Stimulated activated CD8-positive, alpha-beta memory T cell treated with anti-CD3 and anti-CD28 coated beads, Interleukin-12 subunit alpha, Interleukin-12 subunit beta, amount 100 ng/mL, for 1 hour (primary cell): ENCODE measurements at places on chromosomes 5 and 9.

- no peak for DNase-seq
Measured at GRCh38 chr5:172486451-172486850, 32.1 kb upstream of the SH3PXD2B start.

DNA sequence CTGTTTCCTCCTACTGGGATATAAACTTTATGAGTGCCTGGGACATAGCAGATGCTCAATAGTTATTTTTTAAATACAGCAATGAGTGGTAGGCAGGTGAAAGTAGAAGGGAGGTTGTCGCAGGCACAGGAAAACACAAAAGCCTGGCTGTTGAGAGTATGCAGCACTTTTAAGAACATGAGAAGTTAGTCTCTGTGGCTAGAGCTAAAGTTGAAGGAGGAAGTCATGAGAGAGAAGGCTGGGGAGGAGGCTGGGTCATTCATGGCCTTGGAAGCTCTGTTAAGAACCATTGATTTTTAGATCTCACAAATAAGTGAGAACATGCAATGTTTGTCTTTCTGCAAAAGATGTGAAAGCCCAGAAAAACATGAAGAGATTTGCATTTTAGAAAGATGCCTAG lies 126.7 kb downstream of the PRKACG start:
- DNase-seq: no peak

- DNase-seq: peak; percentile 88
Measured at GRCh38 chr5:91379914-91380490, 3.1 kb downstream of the ARRDC3 start.

DNA sequence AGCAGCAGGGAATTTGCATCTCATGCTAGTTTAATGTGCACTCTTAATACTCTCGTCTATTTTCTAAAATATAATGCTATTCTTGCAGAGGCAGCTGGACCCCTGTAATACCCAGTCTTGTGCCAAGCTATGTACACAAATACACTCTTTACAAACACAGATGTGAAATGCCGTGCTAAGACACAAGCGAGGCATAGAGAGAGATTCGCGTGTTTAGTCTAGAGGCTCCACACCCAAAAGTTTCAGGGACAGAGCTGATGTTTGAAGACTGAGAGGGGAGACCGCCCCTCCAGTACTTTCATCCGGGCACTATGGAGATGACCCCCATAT lies 1.2 kb downstream of the DPYSL3 start:
- DNase-seq: no peak

GRCh38 chr5:129113867-129114266 lies 19.3 kb downstream of the ISOC1 start:
- DNase-seq: no peak

DNA sequence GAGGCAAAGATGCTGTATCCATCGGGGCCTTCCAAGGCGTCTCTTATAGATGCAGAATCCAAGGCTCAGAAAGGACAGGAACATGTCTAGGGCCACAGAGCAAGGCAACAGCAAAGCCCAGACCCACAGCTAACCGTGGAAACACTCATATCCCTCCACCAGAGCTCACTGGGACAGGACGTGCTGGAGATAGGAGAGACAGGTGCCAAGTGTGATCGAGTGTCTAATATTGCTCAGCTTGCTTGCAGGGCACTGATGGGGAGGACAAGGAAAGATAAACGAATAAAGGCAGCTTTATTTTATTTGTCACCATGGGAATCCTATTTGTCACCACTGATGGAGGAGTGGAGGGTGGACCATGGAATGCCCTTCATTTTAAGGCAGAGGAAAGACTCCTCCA lies 44.0 kb upstream of the AKNA start:
- no peak for DNase-seq

GRCh38 chr9:129071526-129072126 lies 9.3 kb upstream of the DOLPP1 start:
- DNase-seq: no peak

DNA sequence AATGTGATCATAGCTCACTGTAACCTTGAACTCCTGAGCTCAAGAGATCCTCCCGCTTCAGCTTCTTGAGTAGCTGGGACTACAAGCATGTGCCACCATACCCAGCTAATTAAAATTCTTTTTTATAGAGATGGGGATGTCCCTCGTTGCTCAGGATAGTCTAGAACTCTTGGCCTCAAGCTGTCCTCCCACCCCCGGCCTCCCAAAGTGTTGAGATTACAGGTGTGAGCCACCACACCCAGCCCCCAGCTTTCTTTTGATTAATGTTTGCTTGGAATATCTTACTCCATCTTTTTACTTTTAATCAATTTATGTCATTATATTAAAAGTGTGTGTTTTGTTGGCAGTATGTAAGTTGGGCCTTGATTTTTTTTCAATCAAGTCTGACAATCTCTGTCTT lies 59.4 kb upstream of the EXOC3 start:
- no peak for DNase-seq

GRCh38 chr9:129198319-129199043 lies 20.4 kb upstream of the IER5L start:
- no peak for DNase-seq

DNA sequence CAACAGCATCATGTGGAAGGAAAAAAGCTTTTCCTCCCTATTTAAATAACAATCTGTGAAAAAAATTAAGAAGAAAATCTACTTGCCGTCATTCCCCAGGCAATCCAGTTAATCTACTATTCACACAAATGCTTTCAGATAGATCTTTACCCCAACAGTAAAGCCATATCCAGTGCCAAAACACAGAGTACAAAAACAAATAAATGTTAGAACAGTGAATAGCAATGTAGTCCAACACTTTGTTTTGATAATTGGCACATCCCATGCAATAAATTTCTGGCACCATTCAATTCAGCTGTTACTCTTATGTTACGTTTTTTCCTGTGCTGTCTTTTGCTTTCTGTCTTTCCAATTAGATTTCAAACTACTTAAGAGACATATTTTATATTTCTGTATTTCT lies 2245.5 kb upstream of the WWC1 start:
- DNase-seq: no peak

GRCh38 chr9:14296495-14297113 lies 17.3 kb downstream of the NFIB start:
- DNase-seq: no peak

GRCh38 chr5:73691302-73692080 lies 65.5 kb downstream of the ARHGEF28 start:
- no peak for DNase-seq

GRCh38 chr9:134730011-134730760 lies 88.6 kb downstream of the COL5A1 start:
- no peak for DNase-seq

DNA sequence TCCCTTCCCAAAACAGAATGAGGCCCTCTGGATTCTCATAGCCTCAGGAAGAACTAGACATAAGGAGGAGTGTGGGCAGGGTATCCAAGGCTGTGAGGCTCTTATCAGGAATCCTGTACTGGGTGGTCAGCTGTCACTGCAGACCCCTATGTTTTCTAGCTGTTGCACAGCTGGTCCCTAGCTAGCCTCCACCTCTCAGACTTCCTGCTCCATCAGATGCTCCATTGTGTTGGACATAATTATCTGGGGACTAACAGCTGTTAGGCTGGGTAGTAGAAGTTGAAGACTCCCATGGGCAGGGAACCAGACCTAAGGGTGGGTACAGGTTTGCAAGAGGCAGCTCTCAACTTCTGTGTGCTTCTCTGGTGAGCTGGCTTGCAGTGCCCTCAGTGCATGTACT lies 18.4 kb downstream of the FAM219A start:
- DNase-seq: no peak
